CD4-positive, CD25-positive, alpha-beta regulatory T cell (primary cell): ENCODE measurements at places on chromosomes 2 and 18.

DNA sequence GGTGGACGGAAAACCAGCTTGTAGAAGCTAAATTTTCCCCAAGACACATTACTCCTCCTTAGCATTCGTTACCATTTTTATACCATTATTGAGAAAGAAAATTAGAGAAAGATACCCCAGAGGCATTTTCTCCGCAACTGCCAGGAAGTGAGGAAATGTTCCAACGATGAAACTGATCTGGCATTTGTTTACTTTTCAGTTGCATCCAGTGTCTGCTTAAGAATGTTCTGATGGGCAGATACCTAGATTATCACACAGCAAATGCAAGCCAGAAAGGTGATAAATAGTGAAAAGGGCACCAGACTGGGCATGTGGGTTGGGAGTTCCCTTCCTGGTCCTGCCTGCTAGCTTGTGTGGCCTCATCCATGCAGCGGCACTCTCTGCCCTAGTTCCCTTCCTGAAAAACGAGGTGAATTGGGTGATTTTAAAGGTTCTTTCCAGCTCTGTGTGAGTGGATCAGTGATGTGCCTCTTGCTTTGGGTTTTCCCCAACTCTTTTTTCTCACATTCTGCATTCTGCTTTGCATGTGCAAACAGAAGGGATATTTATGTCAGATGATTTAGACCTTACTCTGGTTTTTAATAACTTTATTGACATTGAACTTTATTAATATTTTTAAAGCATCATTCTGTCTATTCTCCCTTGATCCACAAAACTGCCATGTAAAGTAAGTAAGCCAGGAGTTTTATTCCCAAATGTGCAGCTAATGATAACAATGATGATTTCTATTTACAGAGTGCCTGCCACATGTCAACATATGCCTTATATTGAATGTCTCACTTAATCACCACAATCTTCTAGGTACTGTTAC lies 139.6 kb downstream of the INSIG2 start:
- no peak for DNase-seq

DNA sequence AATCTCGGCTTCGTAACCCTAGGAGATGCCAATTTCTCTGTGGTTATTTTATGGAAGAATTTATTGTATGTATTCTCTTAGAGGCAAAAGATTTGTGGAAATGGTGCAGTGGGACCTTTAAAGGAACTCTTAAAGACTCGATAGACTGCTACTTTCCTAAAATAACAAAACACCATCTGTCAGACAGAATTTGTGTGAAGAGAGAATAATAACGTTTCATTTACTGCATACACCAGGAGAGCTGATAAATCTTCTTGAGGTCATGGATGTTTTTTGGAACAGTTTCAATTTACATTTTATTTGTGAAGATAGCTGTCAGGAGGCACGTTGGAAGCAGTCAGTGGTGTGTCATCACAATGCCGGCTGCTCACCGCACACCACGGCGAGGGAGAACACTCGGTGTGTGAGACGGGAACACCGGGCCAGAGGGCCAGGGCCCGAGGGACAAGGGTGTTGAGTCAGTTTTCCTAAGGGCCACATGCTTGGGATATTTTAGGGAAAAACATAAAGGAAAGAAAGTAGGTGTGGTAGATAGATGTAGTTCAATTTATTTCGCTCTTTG lies 1681.0 kb upstream of the DDX18 start:
- DNase-seq: no peak

DNA sequence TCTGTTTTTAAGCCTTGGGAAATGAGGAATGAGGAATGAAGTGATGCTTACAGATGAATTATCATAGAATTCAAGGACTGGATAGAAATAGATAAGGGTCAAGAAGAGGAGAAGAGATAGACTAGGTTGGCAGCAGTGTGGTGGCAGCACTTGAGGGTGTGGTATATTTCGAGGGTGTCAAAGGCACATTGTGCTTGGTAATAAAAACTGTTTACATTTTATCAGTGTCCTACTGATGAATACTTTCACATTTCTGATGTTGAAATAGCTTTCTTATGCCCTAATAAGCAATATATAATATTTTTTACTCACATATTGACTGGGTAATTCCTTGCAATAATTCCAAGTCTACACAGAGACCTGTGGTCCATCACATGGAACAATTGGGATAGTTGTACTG lies 3.4 kb downstream of the TFPI start:
- no peak for DNase-seq

- no peak for DNase-seq
These were observed 206.1 kb downstream of the ZNF407 start for GRCh38 chr18:74803769-74804168.

GRCh38 chr2:26870585-26871095 lies 22.7 kb downstream of the DPYSL5 start:
- DNase-seq: no peak

DNA sequence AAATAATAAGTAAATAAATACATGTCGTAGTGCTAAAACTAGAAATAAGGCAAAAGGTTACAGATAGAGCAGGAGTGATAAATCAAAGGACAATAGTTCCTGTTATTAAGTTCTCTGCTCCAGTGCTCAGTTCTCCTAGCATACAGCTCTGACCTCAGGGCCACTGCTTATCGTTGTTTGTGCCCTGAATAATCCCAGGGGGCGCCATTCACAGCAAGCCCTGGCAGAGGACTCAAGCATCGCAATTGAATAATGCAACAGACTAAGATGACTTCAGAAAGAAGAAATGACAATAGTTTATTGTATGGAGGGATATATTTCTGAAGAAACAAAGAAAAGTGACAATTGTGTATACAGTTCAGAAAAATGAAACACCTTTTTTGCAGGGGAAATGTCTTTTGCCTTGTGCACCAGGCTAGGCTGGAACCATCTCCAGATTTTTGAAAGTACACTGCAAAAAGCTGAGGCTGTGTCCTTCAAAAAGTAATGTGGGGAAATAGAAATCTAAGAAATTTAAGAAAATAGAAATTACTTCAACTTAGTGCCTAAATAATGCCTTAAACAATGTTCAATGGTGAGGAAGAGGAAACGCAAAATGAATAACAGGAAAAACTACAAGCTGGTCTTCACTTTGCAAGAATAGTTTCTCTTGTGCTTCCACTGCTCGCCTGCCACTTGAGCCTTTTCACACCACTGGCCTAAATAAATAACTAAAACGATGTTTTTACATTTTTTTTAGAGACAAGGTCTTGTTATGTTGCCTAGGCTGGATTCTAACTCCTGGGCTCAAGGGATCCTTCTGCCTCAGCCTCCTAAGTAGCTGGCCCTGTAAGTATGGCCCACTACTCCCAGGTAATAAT lies 19.0 kb upstream of the CCNYL1 start:
- peak; percentile 68 for DNase-seq

DNA sequence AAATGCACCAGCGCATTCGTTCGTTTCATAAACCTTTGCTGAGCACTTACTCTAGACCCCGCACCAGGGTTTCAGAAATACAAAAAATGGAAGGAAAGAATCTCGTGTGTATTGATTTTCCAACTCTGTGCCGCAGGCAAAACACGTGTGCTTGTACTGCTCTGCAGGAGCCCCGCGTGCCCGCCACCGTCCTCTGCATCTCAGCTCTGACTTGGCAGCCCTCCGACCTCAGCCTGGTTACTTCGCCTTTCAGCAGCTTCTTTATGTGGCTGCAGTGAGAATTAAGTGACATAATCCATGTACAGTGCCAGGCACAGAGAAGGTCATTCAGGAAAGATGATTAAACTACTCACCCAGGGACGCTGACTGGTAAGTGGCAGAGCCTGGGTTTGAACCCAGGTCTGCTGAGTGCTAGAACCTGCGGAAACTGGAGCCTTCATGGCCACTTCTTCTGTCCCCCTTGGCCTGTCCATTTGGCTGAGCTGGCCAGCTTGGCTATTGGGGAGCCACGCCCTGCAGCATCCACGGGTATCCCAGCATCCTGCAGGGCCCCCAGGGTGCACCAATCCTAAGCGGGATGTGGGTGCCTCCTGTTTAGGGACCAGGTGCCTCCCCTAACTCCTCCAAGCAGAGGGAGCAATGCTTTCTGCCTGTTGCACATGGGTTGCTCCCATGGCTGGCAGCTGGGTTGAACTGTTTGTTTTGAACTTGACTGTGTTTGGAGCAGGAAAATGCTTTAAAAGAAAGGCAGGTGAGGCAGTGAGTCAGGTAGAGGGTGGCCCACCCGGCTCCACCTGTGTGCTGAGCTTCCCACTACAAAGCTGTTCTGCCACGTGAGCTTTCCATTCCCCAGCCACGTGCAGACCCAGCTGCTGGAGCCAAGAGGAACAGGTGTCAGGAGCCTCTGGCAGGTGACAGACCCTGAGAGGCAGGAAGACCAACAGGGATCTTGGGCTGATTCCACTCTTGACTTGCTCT lies 34.3 kb downstream of the INHBB start:
- no peak for DNase-seq

- no peak for DNase-seq
These were observed 483.1 kb downstream of the DPP10 start for GRCh38 chr2:114925296-114926255.

- no peak for DNase-seq
These were observed 347.4 kb downstream of the PARD3B start for GRCh38 chr2:204892506-204893255.

DNA sequence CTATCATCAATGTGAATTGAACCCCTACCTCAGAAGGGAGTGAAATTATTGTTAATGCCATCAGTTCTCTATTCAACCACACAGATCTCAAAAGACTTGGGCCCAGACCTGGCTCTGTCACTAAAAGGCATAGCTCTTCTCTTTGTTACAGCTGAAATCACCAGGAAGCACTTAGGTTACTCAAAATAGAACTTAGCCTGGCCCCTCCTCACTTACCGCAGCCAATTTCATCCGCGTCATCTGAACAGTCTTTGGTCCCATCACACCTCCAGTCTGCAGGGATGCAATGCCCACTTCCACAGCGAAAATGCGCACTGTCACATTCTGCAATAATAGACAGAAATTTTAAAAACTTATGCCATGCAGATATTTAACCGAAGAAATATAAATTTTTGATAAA lies 41.8 kb downstream of the LRP2 start:
- no peak for DNase-seq

DNA sequence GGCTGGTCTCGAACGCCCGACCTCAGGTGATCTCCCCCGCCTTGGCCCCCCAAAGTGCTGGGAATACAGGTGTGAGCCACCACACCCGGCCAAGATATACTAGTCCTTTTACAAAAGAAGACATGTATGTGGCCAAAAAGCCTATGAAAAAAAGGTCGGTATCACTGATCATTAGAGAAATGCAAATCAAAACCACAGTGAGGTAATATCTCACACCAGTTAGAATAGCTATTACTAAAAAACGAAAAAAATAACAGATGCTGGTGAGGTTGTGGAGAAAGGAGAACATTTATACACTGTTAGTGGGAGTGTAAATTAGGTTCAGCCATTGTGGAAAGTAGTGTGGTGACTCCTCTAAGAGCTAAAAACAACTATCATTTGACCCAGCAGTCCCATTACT lies 26.4 kb downstream of the KLHL23 start:
- no peak for DNase-seq

DNA sequence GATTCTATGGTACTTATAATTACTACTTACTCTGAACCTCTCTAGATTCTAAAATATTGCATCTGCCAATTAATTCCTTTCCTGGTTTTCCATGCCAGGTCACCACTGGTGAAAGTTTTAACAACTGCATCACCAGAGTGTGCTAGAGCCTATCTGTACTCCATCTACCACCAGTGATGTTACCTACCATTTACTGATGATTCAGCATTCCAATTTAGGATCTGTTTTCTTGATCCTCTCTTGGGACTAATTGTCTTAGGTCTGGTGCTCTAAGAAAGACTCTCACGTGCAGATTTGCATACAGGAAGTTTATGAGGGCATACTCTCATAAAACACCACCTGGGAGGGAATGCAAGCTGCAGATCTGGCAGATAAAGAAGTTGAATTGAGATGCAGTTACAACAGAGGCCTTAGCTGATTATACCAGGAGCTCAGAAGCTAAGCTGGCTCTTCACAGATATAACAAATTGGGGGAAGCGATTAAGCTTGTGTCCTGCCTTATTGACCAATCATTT lies 347.6 kb upstream of the VRK2 start:
- DNase-seq: no peak

- no peak for DNase-seq
These were observed 31.0 kb upstream of the CATIP start for GRCh38 chr2:218325566-218326160.

DNA sequence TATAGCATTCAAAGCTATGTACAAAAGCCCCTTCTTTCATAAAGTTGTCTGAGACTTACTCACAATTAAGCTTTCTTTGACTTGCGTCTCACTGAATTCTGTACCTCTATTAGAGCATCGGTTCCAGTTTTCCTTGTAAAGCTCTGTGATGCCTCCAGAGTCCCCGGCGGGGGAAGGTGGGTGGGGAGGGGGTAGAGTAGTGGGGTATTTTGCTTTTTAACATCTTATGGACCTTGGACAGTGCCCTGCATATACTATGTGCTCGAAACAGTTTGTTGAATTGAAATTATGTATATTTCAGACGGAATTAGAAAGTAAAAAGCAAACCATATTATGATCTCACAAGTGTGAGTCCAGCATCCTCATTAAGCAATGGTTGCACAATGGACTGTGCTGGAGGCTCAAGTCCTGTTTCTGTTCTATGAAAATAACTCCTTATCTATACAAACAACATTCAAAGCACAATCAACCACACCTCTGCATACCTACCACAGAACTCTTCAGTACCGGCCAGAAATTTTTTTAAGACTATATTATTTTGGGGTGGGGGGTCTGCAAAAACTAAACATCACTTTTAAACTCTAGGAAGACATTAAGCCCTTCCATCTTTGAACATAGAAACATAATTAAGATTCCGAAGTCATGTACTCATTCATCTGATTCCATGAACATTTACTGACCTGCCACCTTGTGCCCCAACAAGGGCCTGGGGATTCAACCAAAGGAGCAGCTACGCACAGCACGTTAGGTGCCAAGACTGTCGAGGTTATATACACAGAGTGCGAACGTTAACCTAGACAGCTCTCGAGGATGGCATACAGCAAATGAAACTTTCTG lies 908 bp downstream of the STAT1 start:
- DNase-seq: no peak

DNA sequence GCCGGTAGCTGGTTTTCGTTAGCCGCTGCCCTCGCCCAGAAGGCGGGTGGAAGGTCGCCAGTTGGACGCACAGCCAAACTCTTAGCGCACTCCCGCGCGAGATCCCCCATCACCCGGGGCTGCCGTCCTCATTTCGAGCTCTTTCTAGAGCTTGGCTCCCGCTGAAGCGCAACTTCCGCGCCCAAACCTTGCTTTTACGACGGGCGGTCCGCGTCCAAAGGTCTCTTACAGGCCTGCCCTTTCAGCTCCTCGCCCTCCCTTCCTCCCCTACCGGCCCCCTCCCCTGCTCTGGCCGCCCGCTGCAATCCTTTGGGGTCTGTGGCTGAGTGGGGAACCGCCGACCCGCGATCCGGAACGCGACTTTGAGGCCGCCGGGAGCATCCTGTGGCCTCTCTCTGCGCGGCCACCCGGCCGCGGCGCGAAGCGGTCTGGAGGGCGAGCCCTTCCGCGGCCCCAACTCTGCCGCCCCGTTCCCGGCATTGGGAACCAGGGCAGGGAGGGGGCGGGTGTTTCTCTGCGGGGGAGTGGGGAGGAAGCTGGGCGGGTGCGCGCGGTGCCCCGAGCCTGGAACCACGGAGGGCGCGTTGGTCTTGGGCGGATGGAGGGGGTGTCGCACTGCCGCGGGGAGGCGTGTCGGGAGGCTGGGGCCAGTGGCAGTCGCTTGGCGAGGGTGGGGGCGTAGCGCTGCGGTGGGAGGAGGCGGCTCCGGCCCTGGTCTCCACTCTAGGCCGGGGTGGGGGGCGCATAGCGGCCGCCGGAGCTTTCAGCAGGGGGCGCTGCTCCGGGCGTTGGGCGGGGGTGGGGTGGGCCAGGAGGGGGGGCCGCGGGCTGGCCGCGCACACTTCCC lies at the start of gene GDF7:
GDF7 (plus strand) TSS at position 841 of the 847 bp plus-strand sequence. CDS start 96 bp downstream, outside the sequence.
- no peak for DNase-seq

GRCh38 chr2:176174382-176174823 lies 14.1 kb upstream of the HOXD1 start:
- DNase-seq: no peak
